CD4-positive, alpha-beta T cell (primary cell): ENCODE measurements at places on chromosomes 4 and X. TPM values are rescaled to one million over a fixed set of nuclear protein-coding genes. Genes with fewer than 3 reads are reported as not detected.

SLC26A1 gene
- total RNA-seq: not detected

PRR32 gene
- not detected for total RNA-seq

HERC5 gene
- total RNA-seq: 23.9 TPM

OPRPN gene
- total RNA-seq: not detected

COQ2 gene
- 9.2 TPM for total RNA-seq

FRAS1 gene
- total RNA-seq: not detected

CYBB gene
- total RNA-seq: 1.6 TPM

SPANXN1 gene
- total RNA-seq: not detected

ZNF157 gene
- total RNA-seq: 0.47 TPM

DCAF4L1 gene
- 0.22 TPM for total RNA-seq

CLDN22 gene
- not detected for total RNA-seq

MAGEA12 gene
- total RNA-seq: not detected

VSIG4 gene
- total RNA-seq: not detected

MTTP gene
- total RNA-seq: not detected

SSX3 gene
- total RNA-seq: not detected

STK32B gene
- not detected for total RNA-seq

RHOXF2 gene
- total RNA-seq: not detected

MED12 gene
- 55.3 TPM for total RNA-seq

P2RY8 gene
- total RNA-seq: 139 TPM

RTL5 gene
- 1.1 TPM for total RNA-seq

PCSK1N gene
- total RNA-seq: 3.5 TPM

CCNA2 gene
- 0.41 TPM for total RNA-seq

JCHAIN gene
- total RNA-seq: 1.0 TPM

PNPLA4 gene
- total RNA-seq: 1.9 TPM

CCKAR gene
- total RNA-seq: not detected

BANK1 gene
- 0.22 TPM for total RNA-seq

UGT2A1 gene
- 0.22 TPM for total RNA-seq

PGAM4 gene
- total RNA-seq: not detected

PABPC4L gene
- not detected for total RNA-seq

CDKL2 gene
- total RNA-seq: 0.92 TPM

CPXCR1 gene
- total RNA-seq: not detected
